ENCODE measurements at places on chromosomes 7 and 10.
A peak's percentile ranks its signal among the peaks of the same experiment; 100 is the strongest.

DNA sequence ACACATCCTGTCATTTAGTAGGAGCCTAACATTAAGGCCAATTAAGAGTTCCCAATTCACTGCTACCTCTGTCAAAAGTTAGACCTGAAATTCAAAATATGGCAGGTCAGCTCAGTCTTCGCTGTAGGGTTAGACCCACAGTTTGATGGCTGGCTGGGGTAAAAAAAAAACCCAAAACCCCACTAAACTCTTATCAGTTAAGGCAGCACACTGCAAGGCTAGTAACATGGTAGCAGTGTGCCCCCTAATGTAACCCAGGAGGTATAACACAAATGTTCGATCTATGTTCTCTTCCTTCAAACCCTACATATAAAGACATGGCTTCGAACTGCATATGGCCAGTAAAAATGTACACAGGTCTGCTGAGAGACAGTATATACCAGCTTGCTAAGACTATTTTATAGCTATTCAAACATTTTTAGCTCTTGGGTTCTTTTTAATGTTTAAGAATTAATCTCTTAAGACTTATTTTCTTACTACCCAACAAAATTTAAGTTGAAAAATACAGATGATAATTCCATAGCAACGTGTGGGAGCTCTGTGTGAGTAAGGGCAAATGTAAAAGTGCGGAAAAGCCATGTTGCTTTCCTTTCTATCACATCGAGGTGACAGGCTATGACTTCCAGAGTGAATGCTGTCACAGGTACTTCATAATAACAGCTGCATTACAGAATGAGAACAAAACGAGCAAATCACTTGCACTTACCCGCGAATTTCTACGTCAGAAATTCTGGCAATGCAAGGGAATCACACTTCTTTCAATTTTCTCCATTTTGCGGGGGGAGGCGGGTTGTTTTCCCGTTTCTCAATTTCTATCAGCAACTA, 168.4 kb upstream of the IMMP2L start:
- DNase-seq, result no peak

DNA sequence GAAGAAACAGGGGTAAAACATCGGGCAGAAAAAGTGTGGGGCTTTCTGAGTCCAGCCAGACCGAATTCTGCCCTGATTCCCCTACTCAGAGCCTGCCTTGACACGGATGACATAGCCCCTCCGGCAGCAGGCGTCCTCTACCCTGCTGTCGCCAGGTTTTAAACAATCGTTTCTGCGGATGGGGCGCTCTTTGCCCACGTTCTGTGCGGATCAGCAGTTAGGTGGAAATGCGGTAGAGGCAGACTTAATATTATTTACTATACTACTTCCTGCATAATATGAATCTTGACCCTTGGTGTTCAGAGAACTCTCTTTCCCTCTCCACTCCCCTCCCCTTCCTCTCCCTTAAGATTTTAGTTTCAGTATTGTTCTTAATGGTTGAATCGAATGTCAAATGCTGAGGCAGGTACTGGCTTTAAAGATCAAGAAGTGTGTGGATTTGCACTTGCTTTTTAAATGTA, 2.4 kb downstream of the GATA3 start:
- DNase-seq, result no peak

GRCh38 chr7:100607111-100607510, 4.9 kb downstream of the PCOLCE start:
- no peak for DNase-seq

DNA sequence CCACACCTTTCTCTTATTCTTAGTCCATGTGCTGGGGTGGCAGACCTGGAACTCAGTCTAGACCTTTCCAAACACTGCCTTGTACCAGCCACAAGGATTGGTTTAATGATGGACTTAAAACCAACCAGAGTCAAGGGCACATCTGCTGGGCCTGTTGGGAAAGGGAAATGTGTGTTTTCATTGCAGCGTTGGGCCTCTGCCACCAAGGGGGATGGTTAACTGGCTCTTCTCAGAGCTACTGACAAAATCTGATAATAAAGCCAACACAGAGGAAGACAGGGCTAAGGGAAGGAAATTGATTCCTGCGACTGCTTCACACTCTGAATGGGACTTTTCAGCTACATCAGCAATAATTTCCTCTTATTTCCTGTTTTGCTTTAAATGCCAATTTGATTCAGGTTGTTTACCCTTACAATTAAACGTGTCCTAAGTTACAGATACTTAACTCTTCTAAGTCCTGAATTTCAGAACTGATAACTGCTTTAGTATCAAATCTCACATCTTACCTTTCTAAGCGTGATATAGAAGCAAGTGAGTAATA, 68.4 kb upstream of the MALRD1 start:
- DNase-seq, result no peak

GRCh38 chr7:135448753-135449152, 61.1 kb downstream of the CNOT4 start:
- no peak for DNase-seq

DNA sequence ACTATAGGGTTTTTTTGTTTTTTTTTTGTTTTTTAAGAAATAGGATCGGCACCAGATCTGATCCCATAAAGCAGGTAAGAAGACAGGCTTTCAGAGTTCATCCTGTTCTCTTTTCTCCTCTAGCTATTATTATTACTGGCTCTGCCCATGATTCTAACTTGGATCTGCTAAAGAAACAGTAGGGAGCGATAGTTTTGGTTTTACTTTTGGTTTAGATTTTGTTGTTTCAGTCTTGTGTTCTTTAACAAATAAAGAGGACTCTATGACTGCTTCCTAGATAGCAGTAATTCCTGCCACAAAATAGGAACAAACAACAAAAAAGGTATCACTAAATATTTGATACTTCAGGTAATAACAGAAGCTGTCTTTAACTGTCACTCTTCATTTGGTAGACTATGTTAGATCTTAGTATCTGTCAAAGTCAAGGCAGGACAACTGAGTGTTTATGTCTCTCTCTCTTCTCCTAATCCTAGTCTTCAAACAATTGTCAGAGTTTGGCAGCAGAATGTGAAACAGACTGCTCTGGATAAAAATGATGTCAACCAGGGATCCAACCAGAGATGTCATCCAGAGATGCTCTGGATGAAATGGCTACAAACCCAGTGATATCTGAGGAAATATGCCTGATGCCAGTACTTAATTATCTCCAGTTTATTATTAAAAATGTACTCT, 99.8 kb downstream of the KMT2C start:
- no peak for DNase-seq

DNA sequence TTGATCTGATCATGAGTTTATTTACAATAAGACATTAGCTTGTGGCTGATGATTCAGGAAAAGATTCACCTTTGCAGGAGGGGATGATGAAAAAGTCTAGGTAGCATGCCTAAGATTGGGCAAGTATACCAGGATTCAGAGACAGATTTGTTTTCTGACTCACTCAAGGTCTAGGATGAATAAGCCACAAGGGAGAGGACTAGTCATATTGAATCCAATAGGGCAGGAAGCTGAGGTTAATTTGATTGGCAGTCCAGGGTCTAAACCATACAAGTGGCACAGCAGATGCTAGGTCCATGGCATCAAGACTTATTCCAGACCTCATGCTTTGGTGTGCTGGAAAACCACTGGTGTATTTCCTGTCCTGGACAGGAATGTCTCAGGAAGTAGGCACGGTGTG, 1133.4 kb downstream of the XPNPEP1 start:
- DNase-seq, result no peak

DNA sequence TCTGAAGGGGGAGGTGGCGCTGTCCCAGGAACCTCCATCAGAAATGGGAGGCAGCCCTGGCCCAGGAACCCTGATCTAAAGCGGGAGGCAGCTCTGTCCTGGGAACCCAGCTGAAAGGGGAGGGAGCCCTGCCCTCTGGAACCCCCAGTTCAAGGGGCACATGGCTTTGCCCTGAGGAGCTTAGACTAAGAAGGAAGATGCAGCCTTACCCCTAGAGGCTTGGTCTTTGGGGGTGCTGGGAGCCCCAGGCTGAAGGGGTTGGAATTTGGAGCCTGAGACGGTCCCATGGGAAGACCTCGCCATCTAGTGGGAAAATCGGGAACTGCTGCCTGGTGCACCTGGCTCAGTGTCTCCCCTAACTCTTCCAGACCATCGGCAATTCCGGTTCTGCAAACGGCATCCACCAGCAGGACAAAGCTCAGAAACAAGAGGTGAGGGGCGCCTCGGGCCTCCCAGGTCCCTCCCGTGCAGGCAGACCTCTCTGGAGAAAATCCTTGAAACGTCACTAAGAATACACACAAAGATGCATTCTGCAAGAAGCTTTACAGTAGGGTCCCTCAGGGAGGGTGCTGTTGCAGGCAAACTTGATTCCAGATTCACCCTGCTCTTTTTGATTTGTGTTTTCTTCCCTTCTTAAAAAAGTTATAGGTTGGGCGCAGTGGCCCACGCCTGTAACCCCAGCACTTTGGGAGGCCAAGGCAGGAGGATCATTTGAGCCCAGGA, 52.4 kb upstream of the GTF2IRD1 start:
- peak; percentile 40 for DNase-seq
